ENCODE measurements at places on chromosomes 12 and 14.

- no peak for DNase-seq
These were observed 925 bp upstream of the GLI1 start for GRCh38 chr12:57458665-57459054.

DNA sequence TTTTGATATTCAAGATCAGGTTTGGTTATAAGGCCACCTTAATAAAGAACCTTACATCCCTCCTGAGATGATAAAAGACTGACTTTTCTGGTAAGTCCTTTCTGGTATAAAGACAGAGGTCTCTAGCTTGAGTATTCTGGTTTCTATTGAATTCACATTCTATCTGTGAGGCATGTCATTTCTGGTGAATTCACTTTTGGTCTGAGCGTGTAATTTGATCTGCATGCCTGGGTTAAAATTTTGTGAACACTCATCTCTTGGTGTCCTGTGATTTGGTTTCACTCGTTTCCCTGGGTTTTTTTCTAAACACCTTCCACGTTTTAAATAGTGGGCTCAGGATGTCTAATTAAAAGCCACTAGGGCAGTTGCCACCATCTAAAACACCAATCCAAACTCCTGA is 12.2 kb downstream of the EIF5 start:
- DNase-seq: no peak

- DNase-seq: no peak
These were observed 9.4 kb downstream of the COX16 start for GRCh38 chr14:70350078-70350477.

GRCh38 chr14:33972583-33973081 is 21.8 kb upstream of the EGLN3 start:
- DNase-seq: no peak

GRCh38 chr12:65605019-65605418 is 219.3 kb upstream of the HMGA2 start:
- DNase-seq: no peak

GRCh38 chr12:39102474-39103209 is 197.3 kb upstream of the CPNE8 start:
- no peak for DNase-seq

DNA sequence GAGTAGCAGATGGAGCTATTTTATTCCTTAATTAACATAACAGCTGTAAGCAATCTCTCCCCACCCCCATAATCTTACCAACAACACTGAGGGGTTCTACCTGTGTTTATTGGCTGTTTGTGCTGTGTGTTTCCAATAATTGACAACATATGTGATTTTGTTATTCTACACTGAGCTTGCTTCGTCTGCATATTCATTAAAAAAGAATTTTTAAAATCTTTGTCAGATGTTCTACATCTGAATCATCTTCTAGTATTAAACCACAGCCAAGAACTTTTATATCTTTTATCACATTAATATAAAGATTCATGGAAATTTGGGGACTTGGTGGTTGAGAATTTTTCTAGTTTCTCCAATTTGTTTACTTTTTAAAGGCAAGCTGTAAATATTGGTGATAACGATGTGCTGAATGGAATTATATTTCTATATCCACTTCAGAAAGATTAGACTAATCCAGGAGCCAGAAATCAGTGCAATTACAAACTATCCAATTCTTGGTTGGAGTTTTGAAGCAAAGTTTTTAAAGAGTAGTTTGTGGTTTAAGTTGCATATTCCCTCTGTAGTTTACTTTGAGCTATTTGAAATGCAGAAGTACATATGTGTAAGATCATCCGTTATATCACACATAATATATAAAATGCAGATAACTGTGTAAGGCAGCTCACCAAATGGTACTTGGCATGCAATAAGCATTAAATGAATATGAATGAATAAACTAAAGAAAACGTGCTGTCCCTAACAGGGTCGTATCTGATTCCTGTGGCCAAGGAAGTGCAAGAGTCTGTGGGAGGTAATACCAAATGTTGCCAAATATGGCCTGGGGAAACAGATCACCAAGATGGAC is 206.9 kb downstream of the PELI2 start:
- no peak for DNase-seq

- no peak for DNase-seq
These were observed 29.8 kb upstream of the C14orf180 start for GRCh38 chr14:104549536-104550339.

- DNase-seq: no peak
These were observed 18.8 kb downstream of the SOCS2 start for GRCh38 chr12:93591137-93591868.

DNA sequence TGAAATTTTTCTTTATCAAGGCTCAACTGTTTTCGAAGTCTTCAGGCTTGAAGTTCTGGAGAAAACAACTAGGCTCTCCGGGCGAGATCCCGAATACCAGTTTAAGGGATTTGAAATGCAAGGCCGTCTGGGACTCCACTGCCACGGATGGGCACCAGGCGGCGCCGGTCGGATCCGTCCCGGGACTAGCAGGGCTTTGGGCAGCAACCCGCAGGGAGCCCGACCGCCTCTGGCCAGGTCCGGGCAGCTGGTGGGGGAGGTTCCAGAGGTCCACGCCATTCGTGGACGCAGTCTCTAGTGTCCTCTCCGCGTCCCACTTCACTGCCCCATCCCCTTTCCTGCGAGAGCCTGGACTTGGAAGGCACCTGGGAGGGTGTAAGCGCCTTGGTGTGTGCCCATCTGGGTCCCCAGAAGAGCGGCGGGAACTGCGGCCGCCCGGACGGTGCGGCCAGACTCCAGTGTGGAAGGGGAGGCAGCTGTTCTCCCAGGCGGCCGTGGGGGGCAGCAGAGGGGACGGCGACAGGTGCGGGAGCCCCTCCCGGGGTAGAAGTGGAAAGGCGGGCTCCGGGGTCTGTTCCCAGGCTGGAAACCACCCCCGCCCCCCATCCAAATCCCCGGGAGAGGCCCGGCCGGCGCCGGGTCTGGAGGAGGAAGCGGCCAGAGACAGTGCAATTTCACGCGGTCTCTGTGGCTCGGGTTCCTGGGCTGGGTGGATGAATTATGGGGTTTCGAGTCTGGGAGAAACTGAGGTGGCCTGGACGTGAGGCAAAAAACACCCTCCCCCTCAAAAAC is 838 bp upstream of the ERBB3 start:
- peak; percentile 35 for DNase-seq

DNA sequence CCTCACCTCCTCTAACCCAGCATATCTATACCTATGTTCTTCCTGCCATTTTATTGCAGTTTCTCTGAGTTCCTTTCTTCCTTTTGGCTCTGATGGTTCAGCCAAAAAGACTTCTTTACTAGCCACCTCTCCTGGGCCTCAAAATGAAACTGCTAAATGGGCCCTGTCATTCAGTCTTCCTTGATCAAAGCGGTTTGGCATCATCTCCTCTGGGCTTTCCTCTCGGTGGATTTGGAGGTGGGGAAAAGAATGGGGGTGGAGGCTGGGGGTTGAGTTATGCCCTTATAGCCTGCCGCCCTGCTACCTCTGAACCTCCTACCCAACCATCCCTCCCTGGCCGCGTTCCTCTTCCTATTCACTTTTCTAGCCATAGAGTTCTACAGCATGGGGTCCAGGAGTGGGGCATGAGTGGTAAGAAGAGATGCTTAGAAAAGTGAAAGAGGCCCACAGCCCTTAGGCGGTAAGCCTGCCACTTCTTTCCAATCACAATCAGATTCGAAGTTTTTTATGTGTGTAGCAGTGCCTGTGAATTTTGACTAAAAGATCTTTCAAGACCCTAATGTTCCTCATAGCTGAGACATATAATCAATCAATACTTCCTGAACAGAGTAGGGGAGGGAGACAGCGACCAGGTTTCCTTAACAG is 2.5 kb downstream of the AJUBA start:
- no peak for DNase-seq

GRCh38 chr14:39217214-39217879 is 16.4 kb upstream of the MIA2 start:
- DNase-seq: no peak

DNA sequence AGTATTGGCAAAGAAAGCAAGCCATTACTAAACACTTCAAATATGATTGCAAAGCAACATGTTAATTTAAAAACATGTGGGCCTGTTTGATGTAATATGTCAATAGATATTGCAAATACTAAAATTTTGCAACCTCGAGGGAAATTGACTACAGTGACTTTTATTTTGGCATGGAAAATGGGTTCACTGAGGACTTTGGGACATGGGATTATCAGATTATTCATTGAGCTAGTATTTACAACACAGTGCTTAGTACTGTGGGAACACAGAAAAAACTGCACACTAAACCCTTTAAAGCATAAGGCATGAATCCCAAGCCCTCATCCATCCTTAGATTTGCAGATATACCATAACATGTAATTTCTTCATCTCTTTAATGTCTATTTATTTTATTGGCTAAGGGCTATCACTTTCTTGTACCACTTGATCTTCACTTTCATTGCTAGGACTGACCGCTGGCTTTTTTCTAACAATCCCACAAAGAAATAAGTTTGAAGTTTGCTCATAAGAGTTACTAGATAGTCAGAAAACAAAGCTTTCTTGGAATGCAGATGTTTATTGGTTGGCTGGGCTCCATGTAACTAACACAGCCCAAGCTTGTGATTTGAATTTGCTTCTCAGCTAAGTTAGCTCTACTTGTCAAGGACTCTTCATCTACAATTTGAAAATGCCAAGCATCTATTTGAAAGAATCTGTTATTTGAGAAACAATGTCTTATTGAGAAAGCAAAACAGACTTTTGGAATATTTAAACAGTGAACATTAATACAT is 48.7 kb downstream of the PPFIBP1 start:
- no peak for DNase-seq

DNA sequence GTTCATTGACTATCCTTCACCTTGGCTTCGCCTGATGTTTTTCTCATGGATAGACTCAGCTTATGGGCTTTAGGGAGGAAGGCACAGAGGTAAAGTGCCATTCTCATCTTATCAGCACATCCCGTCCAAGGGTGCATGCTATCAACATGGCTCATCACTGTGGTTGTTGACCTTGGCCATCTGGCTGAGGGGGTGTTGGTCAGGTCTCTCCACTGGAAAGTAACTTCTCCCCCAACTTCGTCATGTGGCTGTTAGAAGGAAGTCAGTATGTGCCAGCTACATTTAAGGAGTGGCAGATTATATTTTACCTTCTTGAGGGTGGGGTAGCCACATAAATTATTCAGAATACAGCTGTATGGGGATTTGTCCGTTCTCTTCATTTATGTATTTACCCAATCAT is 68.9 kb downstream of the EML1 start:
- DNase-seq: no peak

GRCh38 chr12:111166779-111167540 is 201.9 kb downstream of the PHETA1 start:
- DNase-seq: no peak

DNA sequence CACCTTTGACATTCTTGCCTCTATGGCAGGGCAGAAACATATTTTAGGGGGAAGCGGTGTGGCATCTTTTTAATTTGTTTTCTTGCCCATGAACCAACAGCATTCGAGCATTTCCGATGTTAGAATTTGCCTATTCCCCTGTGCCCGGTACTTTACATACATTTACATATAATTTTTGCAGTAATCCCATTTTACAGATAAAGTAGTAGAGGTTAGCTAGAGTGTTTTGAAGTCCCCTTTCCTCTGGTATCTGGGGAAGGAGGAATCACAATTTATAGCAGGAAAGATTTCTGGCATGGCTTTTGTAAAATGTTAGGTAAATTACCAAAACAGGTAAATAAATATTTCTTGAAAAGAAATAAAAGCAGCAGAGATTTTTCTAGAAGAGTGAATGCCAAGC is 1.6 kb downstream of the BORCS5 start:
- no peak for DNase-seq

- DNase-seq: no peak
These were observed 2.2 kb downstream of the ZC3H10 start for GRCh38 chr12:56120158-56120846.

DNA sequence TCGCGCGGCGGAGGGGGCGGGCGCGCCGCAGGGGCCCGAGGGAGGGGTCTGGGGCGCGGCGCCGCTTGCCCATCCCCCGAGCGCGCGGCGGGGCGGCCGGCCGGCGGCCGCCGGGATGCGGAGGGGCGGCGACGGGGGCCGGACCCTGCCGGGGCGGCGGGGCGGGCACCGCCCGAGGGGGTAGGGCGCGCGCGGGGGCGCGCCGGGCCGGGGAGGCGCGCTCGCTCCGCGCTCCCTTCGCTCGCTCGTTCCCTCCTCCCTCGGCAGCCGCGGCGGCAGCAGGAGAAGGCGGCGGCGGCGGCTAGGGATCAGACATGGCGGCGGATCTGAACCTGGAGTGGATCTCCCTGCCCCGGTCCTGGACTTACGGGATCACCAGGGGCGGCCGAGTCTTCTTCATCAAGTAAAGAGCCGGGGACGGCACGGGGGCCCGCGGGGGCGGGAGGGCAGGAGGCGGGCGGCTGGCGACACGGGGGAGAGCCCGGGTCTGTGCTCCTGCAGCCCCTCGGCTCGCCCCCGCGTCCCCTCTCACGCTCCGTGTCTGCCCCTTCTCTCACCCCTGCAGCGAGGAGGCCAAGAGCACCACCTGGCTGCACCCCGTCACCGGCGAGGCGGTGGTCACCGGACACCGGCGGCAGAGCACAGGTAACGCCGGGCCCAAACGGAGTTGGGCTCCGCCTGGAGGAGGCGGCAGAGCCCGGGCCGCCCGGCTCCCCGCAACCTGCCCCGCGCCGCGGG is at the start of gene PLEKHA5:
TSS of gene PLEKHA5 (plus strand) at position 248 of the 738 bp plus-strand sequence. CDS start at position 315, 67 bp downstream.
- DNase-seq: peak; percentile 59

GRCh38 chr12:5904441-5904840 is 40.6 kb downstream of the ANO2 start:
- no peak for DNase-seq

DNA sequence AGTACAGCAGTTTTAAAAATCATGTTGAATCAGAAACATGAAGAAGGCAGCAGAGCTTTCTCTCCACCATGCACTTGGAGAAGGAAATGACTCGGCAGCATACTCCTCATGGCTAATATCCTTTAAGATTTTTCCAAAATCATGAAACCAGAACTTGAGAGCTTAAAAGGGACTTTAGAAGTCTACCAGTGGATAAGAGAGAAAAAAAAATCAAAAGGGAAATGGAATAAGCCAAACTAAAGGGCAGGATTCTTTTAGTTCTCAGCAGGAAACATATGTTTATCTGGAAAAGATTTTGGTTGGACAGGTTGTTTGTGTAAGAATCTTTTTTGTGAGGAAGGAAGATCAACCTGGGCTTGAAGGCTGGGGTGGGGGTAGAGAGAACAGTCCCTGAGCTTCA is 111.8 kb downstream of the PRKCH start:
- DNase-seq: no peak

DNA sequence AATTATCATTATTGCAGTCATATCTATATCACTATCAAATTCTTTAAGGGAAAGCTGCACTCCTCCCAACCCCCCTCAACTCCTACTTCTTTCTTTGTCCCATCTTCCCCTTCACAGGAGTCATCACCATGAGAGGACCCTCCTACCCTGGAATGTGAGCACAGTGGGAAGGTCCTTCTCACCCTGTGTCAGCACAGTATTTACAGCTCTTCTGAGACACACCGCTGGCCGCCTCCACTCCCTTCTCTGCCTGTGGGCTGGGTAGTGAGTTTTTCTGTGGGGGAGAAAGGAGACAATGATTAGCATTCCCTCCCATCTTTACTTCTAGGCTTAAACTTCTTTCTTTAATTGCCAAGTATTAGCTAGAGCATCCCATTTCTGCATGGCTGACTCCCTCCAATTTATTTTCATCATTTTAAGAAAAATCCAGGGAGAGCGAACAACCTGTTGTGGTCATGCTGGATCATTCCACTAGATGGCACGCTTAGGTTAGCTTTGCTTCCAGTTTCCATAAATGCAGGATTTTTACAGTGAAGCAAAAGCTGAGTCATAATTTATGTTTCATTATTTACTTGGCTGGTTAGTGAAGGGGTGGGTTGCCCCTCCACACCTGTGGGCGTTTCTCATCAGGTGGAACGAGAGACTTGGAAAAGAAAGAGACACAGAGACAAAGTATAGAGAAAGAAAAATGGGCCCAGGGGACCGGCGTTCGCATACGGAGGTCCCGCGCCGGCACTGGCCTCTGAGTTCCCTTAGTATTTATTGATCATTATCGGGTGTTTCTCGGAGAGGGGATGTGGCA is 188.5 kb downstream of the ALX1 start:
- peak; percentile 13 for DNase-seq
